ENCODE measurements at places on chromosomes 13 and 19.

GRCh38 chr19:32202244-32202643 is 143.2 kb upstream of the ZNF507 start:
- DNase-seq: no peak

- DNase-seq: no peak
These were observed 22.2 kb downstream of the SPATA13 start for GRCh38 chr13:24182703-24183081.

- no peak for DNase-seq
These were observed 12.4 kb upstream of the DGKH start for GRCh38 chr13:42035905-42036521.

DNA sequence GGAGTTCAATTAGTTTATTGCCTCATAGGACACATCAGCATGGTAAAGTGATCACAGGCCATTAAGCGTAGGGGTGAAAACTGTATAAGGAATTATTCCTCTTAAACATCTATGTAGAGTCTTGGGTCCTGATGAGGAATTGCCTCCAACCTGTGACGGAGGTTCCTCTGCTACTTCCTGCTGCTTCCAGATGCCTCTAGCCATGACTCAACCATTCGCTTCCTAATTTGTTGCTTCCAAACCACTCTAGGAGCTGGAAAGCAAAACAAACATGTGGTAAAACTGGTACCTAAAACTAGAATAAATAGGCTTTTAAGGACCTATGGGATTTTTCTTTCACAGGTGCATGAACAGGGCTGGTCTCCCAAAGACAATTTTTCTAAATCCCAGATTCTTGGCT is 253.8 kb downstream of the KLF12 start:
- no peak for DNase-seq

- DNase-seq: peak; percentile 85
These were observed at the start of gene SYT5 for GRCh38 chr19:55179606-55180484. TSS of gene SYT5 (minus strand) at chr19:55180289. CDS start at chr19:55179041, 1,248 bp downstream.

DNA sequence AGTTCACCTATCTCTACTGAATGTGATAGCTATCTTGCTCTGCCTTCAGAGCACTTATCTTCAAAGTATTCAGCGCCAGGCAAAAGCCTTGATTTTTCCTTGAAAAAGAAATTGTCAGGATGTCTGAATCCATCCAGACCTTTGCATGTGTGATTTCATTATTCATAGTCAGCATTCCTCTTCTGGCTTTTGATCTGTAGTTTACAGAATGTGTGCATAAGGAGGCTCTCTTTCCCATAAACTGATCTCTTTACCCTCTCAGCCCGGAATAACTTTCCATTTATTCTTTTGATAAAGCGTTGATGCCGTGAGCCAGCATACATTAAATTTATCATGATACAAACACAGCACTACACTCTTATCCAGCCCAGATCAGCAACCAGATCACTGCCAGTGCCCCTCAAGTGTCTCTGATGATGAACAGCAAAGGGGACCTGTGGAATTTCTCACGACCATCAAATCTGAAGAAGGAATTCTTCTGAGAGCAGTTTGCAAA is 130.8 kb downstream of the DNAJC15 start:
- DNase-seq: no peak

DNA sequence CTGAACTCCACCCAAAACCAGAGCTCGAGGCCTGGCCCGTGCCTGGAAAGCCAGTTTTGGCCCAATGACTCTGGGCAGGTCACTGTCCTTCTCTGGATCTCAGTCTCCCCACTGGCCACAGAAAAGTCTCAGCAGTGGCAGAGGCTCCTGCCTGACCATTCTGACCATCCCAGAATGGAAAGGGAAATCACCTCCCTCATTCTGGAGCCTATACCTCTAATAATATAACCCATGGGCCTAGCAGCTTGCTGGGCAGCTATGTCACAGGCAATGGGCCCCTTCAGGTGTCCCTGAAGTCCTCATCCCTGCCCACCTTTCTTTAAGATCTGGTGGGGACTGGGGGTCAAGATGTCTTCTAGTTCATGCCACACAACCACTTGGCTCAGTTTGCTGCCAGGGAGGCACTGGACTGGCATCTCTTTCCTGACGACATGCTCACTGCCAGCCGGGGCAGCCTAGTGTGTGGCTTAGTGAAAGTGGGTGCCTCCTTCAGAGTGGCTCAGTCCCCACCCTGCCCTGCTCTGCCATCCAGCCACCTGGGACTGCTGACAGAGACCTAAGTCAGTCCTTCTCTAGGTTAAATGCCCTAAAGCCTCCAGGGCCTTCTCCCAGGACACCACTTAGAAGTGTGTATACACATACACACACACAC is 62.6 kb downstream of the AP1M1 start:
- DNase-seq: no peak

DNA sequence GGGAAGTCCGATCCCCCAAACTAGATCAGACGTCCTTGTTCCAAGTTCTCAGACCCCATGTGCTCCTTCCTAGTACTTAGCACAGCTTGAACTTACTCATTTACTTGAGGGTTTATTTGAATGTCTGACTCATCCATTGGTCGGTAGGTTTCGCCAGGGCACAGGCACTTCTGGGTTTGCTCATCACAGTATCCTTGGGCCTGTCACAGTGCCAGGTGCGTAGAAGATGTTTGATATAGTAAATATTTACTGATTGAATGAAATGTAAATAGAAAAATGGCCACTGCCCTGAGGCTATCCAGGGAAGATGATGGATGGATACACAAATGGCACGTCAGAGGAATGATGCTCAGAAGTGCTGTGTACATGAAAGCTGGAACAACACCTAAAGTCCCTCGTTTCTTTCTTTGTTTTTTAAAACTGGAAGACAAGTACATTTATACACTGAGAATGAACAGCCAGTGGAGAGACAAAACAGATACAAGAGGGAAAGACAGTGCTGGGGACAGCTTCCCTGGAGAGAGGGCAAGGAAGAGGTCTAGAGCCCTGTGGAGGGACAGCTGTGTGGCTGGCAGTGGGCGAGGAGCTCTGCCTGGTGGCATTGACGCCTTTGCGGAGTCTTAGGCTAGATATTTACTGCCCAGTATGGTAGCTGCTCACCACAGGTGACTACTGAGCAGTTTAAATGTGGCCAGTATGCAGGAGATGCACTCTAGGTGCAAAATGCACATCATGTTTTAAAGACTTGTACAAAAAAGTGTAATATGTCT is 31.2 kb upstream of the KL start:
- DNase-seq: no peak

GRCh38 chr13:109884462-109884861 is 98.1 kb upstream of the IRS2 start:
- no peak for DNase-seq

- no peak for DNase-seq
These were observed 425.5 kb downstream of the RFC3 start for GRCh38 chr13:34243403-34243802.

- DNase-seq: no peak
These were observed 175.2 kb downstream of the ENOX1 start for GRCh38 chr13:43611281-43612273.

GRCh38 chr19:12985049-12985776 is 10.1 kb upstream of the NFIX start:
- no peak for DNase-seq

- DNase-seq: no peak
These were observed 5.5 kb upstream of the RSPH6A start for GRCh38 chr19:45820413-45821102.

DNA sequence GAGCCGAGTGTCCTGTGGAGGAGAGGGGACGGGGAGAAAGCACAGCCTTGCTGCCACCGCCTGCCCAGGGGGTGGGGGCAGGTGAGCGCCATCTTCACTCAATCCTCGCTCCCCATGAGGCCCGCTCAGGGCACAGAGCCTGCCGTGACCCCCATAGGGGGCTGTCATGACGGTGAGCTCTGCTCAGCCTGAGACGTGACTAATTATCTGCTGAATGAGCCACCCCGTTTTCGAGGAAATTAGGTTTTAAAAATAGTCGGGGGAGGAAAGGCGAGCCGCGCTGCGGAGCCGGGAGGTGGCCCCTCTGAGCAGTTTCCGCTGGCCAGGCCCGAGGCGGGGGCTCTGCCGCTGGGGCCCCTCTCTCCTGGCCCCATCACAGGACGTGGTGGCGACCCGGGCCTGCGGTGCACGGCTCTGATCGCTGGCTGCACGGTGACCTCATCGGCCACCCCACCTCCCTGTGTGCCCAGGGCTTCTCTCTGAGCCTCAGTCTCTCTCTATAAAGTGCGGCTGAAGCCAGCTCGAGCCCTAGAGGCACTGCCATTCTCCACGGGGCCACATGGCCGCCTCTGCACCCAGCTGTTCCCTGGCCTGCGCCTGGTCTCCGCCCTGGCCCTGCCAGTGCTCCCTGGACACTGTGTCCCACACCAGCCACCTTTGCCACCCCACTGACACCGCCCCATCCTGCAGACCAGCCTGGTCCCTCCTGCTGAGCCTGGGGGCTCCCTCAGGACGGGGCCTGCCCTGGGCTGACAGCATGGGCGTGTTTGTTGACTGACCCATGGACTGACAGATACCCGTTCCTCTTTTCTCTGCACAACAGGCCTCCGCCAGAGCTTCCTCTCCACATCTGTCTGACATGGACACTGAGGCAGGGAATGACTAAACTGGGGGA is 28.3 kb downstream of the PIP5K1C start:
- no peak for DNase-seq

- DNase-seq: no peak
These were observed 366.4 kb downstream of the KLF12 start for GRCh38 chr13:73767747-73768315.

DNA sequence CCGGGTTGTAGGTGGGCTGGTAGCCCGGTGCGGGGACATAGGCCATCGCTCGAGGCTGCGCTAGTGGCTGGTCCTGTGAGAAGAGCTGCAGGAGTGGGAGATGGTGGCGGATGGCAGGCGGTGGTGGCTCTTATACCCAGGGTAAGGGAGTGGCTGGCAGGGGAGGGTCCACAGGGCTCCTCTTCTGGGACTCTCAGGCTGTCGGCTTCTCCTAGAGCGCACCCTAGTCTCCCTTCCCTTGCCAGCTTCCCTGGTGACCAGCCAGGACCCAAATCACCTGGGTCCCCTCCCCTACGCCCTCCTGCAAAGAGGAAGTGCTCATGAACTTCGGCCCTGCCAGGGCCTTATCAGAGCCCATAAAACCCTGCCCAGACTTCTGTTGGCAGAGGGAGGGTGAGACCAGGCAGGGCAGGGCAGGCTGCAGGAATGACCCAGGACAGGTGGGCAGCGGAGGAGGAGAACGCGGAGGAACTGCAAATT is at the start of gene LGALS4:
TSS of gene LGALS4 (minus strand) at position 105 of the 480 bp plus-strand sequence. CDS start at position 46, 59 bp downstream.
- no peak for DNase-seq

DNA sequence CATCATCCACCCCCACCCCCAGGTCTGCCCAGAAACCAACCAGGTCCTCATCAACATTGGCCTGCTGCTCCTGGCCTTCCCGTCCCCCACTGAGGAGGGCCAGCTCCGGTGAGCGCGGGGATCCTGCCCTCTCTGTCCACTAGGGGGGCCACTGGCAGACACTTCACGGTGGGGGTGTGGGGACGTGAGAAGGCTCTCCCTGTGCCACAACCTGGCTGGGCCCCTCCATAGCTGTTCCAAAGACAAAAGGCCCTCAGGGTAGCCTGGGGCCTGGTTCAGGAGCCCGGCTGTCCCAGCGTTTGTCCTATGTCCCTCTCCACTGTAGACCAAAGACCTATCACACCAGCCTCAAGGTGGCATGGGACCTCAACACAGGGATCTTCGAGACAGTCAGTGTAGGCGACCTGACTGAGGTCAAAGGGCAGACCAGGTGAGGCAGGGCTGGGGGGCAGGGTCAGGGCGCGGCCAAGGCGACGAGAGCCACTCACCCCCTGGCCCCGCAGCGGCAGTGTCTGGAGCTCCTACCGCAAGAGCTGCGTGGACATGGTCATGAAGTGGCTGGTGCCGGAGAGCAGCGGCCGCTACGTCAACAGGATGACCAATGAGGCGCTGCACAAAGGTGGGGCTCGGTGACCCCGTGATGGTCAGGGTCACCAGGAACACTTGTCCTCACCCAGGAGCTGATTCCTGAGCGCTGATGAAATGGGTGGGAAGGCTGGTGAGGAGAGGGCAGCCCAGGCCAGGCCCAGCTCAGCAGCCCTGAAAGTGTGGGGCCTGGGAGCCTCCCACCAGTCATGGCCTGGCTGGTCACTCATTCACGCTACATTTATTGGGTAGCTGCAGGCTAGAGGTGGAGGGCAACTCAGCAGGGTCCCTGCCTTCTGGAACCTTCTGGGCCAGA is 7.9 kb downstream of the DCAF15 start:
- no peak for DNase-seq

GRCh38 chr19:35852029-35852780 is at the start of gene NPHS1:
TSS of gene NPHS1 (minus strand) at chr19:35852504. CDS start at chr19:35851837, 667 bp downstream.
- no peak for DNase-seq

DNA sequence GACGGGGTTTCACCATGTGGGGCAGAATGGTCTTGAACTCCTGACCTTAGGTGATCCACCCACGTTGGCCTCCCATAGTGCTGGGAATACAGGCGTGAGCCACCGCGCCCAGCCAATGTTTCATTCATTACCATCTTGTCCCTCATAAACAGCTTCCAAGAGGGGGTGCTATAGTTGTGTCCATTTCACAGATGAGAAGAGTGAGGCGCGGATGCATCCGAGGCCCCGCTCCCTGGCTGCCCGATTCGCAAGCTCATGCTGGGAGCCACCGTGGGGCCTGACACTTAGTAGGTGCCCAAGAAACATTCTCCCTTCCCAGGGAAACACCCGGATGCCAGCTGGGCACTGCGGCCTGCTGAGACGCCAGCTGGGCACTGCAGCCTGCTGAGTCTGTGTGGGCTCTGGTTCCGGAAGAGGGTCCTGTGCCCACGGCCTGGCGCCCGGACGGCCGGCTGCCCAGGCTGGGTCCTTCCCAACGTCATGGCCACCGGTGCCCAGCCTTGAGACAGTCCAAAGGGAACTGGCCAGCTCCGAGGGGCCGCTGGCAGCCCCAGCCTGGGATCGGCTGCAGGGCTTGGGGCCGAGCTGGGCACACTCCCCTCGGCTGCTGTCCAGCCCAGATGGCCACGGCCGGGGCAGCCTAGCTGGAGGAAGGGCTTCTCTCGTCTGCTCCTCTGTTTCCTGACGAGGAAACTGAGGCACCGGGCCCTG is 54.7 kb downstream of the NFIC start:
- no peak for DNase-seq

GRCh38 chr19:13834244-13835069 is 39.2 kb downstream of the ZSWIM4 start:
- DNase-seq: no peak

GRCh38 chr19:1406774-1407527 is 435 bp upstream of the DAZAP1 start:
- DNase-seq: peak; percentile 95

GRCh38 chr19:5166262-5166661 is 174.3 kb downstream of the PTPRS start:
- peak; percentile 22 for DNase-seq

- DNase-seq: no peak
These were observed 1.6 kb upstream of the ZNF567 start for GRCh38 chr19:36685835-36686234.

Measured in urothelium cell line (cell line).